ENCODE measurements at places on chromosomes 4 and X. TPM values are rescaled to one million over a fixed set of nuclear protein-coding genes. Genes with fewer than 3 reads are reported as not detected.

DNA sequence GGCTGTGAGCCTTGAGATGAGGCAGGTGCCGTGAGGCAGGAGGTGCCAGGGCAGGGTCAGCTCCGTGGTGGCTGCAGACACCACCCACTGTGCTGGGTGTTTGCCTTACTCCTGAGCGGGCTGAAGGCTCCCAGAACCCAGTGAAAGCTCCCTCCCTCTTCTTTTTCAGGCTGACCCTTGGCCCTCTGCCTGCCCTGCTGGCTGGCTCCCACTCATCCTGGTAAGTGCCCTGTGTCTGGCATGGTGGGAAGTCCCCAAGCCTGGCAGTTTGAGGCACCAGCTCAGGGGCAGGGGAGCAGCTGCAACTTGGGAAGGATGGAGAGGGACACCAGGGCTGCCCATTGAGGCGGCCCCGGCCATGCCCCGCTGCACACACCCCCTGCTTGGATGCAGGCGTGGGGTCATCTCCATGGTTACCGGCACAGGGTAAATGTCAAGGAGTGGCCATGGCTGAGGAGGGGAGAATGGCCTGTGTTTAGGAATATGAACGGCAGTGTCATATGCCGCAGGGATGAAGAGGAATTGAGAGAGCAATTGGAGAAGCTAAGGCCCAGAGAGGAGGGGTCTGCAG lies 16.8 kb downstream of the SH3BP2 start:
- no peak for DNase-seq

Gene AMTN
- polyA plus RNA-seq, result not detected

Gene DTHD1
- polyA plus RNA-seq, result not detected

Gene GAGE12H
- polyA plus RNA-seq, result not detected

Gene AKAP17A
- polyA plus RNA-seq, result 50.7 TPM
